Stimulated activated CD8-positive, alpha-beta memory T cell treated with anti-CD3 and anti-CD28 coated beads, Interleukin-4, amount 100 ng/mL, for 48 hours (primary cell): ENCODE measurements at places on chromosomes 16 and 17.

GRCh38 chr16:55498101-55498500 is 10.8 kb upstream of the LPCAT2 start:
- DNase-seq: no peak

DNA sequence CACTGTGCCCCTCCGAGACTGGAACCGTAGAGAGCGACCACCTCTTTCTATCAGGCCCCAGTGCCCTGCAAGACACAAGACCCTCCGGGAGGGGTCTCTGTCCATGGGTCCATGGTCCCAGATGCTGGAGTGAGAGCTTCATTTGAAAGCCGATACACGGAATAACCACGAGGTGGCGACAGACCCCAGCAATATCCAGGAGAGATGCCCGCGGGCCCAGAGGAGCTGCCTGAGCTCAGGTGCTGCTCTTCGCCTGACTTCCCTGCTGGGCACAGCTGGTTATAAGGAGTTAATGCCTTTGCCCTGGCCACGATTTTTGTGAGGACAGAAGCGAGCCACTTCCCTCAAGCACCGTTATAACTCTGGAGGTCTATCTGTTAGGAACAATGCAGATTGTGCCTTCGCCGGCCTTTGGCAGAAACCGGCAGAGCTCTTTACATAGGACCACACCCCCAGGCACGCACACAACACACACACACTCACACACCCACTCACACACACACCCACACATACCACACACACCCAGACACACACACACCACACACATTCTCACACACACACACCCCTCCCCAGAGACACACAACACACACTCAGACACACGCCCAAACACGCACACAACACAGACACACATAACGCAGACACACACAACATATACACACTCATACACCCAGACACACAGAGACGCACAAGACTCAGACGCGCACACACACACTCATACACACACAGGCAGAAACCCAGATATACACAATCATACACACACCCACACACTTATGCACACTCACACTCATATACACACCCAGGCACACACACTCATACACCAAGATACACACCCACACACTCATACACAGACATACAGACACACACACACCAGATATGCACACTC is 436.4 kb downstream of the SOX9 start:
- peak; percentile 79 for DNase-seq

- DNase-seq: no peak
Measured at GRCh38 chr16:73143576-73144422, 95.9 kb upstream of the ZFHX3 start.

- DNase-seq: no peak
Measured at GRCh38 chr17:74838274-74838673, 21.4 kb downstream of the GRIN2C start.

GRCh38 chr17:70168044-70168976 is 1.0 kb upstream of the KCNJ2 start:
- DNase-seq: peak; percentile 39

DNA sequence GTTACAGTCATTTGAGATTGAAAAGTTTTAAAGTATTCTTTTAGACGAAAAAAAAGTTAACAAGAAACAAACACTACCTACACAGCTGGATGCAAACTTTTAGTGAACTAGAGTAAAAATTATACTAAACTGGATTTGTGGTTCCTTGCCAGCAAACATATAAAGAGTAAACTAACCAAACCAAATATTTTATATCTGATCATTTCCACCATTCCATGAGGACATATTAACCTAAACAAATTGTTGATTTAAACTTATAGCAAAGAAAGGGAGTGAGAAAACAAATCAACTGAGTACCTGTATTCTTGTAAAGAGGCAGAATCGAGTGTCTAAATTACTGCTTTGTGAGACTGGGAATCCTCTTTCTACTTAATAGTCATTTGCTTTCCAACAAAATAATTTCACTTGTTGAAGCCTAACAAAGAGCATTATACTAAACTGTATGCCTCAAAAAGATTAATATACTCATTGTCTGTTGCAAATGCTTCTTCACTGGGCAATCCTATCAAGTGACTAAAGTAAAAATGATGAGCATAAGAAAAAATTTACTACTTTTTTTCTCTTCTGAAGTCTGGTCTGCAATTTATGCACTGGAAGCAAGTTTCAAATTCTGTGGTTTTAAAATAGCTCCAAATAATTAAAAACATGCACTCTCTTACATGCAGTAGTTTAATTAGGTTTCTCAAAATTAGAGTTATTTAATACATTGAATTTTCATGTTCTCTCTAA is 37.5 kb downstream of the AKAP10 start:
- DNase-seq: no peak
